ENCODE measurements at places on chromosomes 11 and 22.

- peaks cover 53% of the 10 kb centered on the region for H3K4me1 ChIP-seq
- peak overlapping the region; percentile 93 for H3K27ac ChIP-seq
- H3K4me3 ChIP-seq = peak overlapping the region; percentile 92
These were observed 586 bp downstream of the LRP5 start for GRCh38 chr11:68312780-68313573.

DNA sequence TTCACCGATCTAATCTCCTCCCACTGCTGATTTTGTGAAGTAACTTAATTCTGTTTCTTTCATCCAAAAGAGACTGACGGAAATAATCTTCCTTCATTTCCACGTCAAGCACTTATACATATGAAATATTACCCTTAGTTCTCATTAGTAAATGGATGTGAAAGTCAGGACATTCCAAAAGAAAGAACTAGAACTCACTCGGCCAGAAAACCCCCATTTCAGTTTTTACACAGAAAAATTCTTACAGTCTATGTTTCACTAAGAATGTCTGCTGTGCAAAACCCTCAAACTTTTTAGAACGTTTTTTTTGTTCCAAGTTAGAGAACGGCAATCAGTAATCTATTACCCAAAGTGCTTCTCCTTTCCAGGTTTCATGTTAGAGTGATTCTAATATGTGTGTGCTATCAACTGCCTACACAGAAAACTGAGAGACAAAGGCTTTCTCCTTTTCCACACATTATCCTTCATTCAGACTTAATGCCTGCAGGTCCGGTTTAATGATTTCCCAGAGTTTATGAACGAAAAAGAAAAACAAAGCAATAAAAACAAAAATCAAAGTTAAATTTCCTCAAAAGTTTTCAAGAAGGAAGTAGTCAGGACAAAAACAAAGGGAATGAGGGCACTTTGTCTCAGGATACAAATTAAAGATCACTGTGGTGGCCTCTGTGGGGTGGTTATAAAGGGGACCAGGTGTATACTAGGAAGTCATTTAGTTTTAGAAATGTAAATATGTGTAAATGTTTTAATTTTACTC is 11.3 kb upstream of the SESN3 start:
- no peaks in the 10 kb centered on the region for H3K27me3 ChIP-seq
- peaks cover 39% of the 10 kb centered on the region for H3K4me1 ChIP-seq
- no peak for DNase-seq
- no peaks in the 10 kb centered on the region for H3K36me3 ChIP-seq
- no peak overlapping the region for H3K4me3 ChIP-seq
- H3K27ac ChIP-seq = peak overlapping the region; percentile 80

DNA sequence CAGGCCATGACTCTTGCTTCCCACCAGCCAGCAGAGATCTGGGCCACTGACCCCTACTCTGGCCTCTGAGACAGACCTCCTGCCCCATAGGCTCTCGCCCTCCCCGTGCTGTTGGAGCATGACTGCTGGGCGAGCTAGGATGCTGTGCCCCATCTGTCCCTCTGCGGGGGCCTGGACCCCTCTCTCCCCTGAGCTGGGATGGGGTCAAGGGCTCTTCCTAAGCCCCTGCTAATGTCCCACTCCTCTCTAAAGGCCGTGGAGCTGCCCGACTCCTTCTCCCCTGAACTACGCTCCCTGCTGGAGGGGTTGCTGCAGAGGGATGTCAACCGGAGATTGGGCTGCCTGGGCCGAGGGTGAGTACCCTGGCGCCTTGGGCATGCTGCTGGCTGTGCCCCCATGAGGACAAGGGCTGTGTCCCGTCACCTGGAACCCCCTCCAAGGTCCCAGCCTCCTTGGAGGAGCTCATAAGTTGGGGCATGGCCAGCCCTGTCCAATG is 6.2 kb upstream of the ANKRD13D start:
- H3K4me1 ChIP-seq = peaks cover 14% of the 10 kb centered on the region
- H3K27me3 ChIP-seq = no peaks in the 10 kb centered on the region
- H3K27ac ChIP-seq = no peak overlapping the region
- DNase-seq = no peak
- no peak overlapping the region for H3K4me3 ChIP-seq

DNA sequence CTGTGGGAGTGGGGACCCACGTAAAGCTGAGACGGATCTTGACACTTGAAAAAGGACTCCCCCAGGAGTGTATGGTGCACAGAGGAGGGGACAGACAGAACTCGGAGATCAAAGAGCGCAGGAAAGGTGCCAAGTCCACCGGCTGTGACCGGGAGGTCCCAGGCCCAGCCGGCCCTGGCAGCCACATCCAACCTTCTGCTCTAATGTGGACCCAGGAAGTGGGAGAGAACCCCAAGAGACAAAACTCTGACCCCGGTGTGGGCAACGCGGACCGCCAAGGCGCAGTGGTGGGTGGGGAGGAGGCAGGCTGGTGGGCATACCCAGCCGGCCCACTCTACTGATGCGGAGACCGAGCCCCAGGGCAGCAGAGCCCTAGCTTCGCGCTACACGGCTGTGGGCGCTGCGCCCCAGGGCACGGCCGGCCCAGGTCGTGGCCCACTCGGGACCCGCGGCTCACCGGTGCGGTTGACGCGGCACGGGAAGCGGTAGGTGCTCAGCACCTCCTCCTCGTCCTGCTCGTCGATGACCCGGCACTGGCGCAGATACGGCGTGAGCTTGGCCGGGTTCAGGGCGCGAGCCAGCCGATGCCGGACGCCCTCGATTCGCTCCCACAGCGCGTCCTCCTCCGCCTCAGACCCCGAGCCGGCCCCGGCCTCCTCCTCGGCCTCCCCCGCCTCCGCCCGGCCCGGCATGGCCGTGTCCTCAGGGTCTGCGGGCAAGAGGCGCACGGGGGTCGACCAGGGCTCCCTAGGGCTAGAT is 527 bp downstream of the CARD10 start:
- H3K27ac ChIP-seq = peak overlapping the region; percentile 54
- peaks cover 4% of the 10 kb centered on the region for H3K27me3 ChIP-seq
- H3K4me1 ChIP-seq = peaks cover 40% of the 10 kb centered on the region

DNA sequence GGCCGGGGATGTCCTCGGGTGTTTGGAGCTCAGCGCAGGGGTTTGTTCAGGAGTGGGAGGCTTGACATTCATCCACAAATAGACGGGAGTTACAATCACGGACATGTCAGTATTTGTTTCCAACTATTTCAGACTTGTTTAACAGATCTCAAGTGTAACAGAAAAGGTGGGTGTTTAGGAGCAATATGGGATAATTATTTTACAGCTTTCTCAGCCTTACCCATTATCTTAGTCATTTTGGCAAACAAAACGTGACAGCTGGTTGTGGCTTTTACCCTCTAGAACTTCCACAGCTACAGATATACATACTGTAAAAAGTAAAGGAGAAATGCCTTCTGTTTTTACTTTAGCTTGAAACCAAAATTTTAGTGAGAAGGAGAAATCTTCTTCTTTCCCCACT is 178.7 kb upstream of the TMEM45B start:
- H3K4me3 ChIP-seq = no peak overlapping the region
- H3K27me3 ChIP-seq = no peaks in the 10 kb centered on the region
- no peak overlapping the region for H3K27ac ChIP-seq

GRCh38 chr11:76823481-76824028 is 37.2 kb upstream of the ACER3 start:
- no peaks in the 10 kb centered on the region for H3K4me1 ChIP-seq
- DNase-seq = no peak
- H3K27ac ChIP-seq = peak overlapping the region; percentile 19
- no peaks in the 10 kb centered on the region for H3K36me3 ChIP-seq

- no peaks in the 10 kb centered on the region for H3K27me3 ChIP-seq
- no peaks in the 10 kb centered on the region for H3K4me1 ChIP-seq
- DNase-seq = no peak
- H3K4me3 ChIP-seq = no peak overlapping the region
- H3K36me3 ChIP-seq = peaks cover 69% of the 10 kb centered on the region
These were observed 16.7 kb downstream of the XRRA1 start for GRCh38 chr11:74932169-74932568.

GRCh38 chr11:63887386-63887999 is 29.5 kb downstream of the RCOR2 start:
- peaks cover 10% of the 10 kb centered on the region for H3K36me3 ChIP-seq
- DNase-seq = no peak
- no peaks in the 10 kb centered on the region for H3K27me3 ChIP-seq
- H3K4me1 ChIP-seq = peaks cover 64% of the 10 kb centered on the region

GRCh38 chr11:101915791-101916291 is 481 bp downstream of the ANGPTL5 start:
- peak; percentile 55 for DNase-seq
- H3K27me3 ChIP-seq = no peaks in the 10 kb centered on the region
- H3K27ac ChIP-seq = peak overlapping the region; percentile 74
- peak overlapping the region; percentile 67 for H3K4me3 ChIP-seq

DNA sequence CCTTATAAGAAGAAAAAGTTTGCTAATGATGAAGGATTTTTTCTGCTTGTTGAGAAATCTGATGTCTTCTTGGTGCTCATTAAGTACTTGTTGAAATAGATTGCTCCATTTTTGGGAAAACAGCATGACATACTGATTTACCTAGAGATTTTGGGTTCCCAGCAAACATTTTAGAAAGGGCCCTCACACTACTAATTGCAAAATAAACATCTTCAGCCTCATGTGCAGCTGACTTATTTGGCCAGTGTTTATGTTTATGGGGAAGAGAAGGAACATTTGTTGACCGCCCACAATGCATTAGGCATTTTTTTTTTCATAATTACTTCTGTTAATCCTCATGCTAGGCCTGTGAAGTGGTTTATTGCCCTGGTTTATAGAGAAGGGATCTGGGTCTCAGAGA is 40.1 kb downstream of the LDLRAD3 start:
- no peak overlapping the region for H3K4me3 ChIP-seq
- DNase-seq = no peak
- H3K27me3 ChIP-seq = no peaks in the 10 kb centered on the region
- no peak overlapping the region for H3K27ac ChIP-seq

- no peak overlapping the region for H3K27ac ChIP-seq
- no peaks in the 10 kb centered on the region for H3K4me1 ChIP-seq
- no peaks in the 10 kb centered on the region for H3K36me3 ChIP-seq
- DNase-seq = no peak
These were observed 292.5 kb downstream of the TMEM135 start for GRCh38 chr11:87330187-87330601.

DNA sequence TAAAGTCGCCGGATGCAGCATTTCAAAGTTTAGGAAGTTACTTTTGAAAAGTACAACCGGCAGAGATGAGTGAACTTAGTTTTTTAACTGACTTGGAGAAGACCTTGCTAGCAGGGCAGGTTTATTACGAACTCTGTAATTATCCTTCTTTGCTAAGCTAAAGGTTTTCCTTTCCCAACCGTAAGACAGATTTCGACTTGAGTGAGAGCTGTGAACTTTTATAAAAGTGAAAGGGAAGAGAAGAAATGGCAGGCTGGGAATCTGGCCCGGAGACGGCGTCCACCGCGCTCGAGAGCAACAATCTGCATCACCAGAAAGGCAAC is 659 bp upstream of the TEAD1 start:
- no peak for DNase-seq
- peaks cover 7% of the 10 kb centered on the region for H3K4me1 ChIP-seq
- peak overlapping the region; percentile 96 for H3K27ac ChIP-seq
- no peaks in the 10 kb centered on the region for H3K36me3 ChIP-seq

GRCh38 chr11:69899957-69900821 is 81.0 kb upstream of the FGF3 start:
- H3K36me3 ChIP-seq = no peaks in the 10 kb centered on the region
- no peak overlapping the region for H3K27ac ChIP-seq
- DNase-seq = peak; percentile 39
- H3K4me1 ChIP-seq = peaks cover 16% of the 10 kb centered on the region
- no peaks in the 10 kb centered on the region for H3K27me3 ChIP-seq

DNA sequence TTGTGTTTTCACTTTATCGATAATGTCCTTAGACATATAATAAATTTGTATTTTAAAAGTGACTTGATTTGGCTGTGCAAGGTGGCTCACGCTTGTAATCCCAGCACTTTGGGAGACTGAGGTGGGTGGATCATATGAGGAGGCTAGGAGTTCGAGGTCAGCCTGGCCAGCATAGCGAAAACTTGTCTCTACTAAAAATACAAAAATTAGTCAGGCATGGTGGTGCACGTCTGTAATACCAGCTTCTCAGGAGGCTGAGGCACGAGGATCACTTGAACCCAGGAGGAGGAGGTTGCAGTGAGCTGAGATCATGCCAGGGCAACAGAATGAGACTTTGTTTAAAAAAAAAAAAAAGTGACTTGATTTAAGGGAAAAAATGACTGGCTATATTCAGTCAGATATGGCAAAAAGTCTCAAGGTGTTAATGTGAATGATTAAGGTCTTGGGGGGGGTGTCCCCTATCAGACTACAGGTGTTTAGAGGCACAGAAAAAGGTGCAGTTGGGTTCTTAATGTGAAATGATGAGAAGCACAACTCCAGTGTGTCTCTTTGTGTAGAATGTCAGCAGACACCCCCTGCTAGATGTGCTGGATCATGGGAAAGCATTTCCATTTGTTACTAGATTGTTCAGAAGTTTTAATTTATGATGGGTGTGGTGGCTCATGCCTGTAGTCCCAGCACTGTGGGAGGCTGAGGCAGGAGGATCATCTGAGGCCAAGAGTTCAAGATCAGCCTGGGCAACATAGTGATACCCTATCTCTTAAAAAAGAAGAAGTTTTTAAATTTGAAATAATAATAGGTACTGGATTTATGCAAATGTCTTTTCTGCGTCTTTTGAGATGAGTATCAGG is 17.0 kb downstream of the NEAT1 start:
- no peaks in the 10 kb centered on the region for H3K27me3 ChIP-seq
- peaks cover 9% of the 10 kb centered on the region for H3K4me1 ChIP-seq
- H3K4me3 ChIP-seq = no peak overlapping the region
- no peak for DNase-seq
- H3K27ac ChIP-seq = no peak overlapping the region

DNA sequence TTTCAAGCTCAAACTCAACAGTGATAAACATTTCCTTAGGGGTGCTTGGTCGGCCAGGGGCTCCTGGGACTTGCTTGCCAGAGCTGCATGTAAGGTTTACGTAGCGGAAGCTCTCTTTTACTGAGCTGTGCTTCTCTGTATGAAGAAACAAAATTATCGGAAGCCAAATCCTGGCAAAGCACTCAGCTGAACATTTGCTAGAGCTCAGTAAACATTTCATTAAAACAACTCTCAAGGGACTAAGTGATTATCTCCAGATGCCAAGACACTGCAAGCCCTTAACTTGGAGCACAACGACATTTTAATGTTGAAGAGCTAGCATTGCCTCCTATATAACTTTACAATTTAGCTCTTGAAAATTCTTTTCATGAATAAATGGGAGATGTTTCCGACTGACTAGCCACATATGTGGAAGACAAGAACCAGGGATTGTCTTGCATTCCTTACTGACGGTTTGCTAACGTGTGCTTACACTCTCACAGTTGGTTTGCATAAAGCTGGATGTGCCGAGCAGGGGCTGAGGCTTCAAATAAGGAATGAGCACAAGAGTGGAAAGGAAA is 43.4 kb downstream of the SCUBE2 start:
- no peaks in the 10 kb centered on the region for H3K4me1 ChIP-seq
- H3K27me3 ChIP-seq = no peaks in the 10 kb centered on the region
- no peaks in the 10 kb centered on the region for H3K36me3 ChIP-seq
- no peak for DNase-seq
- H3K4me3 ChIP-seq = no peak overlapping the region

DNA sequence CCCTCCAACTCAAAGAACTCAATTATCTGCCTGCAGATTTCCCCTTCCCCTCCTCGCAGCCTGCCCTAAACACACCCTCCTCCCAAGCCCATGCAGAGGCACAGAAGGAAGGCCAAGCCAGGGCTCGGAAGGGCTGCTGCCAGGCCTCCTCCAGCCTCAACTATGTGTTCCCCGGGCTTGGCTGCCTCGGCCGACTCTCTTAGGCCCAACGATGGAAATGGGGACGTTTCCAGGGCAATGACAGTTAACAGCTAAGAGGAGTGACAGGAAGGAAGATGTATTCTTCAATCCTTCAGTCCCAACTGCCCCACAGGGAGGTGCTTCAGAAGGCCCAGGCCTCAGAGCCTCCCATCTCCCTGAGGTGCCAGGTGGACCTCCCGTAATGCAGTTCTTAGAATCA is 104.0 kb upstream of the AKIP1 start:
- H3K4me1 ChIP-seq = peaks cover 22% of the 10 kb centered on the region
- no peak overlapping the region for H3K27ac ChIP-seq
- no peaks in the 10 kb centered on the region for H3K27me3 ChIP-seq
- peaks cover 4% of the 10 kb centered on the region for H3K36me3 ChIP-seq
- H3K4me3 ChIP-seq = no peak overlapping the region
- DNase-seq = no peak

Data from large intestine (tissue), 12 donors.